ENCODE measurements at places on chromosomes 13 and 19.

DNA sequence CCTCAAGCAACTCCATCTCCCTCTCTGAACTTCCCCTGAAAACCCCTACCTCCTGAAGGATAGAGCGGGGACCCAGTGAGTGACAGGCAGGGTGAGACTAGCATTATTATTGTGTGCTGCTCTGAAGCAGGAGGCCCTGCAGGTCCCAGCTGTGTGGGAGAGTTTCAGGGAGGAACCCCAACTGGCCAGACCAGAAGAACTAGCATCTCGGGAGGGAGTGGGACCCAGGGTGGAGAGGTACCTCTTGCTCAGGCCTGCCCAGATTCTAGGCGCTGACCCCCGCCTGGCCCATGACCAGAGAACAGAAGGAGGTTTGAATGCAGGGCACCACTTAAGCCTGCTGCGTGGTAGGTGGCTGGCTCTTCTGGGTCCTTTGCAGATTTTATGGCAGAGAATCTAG, 5.7 kb upstream of the LYPD3 start:
- no peak for DNase-seq

DNA sequence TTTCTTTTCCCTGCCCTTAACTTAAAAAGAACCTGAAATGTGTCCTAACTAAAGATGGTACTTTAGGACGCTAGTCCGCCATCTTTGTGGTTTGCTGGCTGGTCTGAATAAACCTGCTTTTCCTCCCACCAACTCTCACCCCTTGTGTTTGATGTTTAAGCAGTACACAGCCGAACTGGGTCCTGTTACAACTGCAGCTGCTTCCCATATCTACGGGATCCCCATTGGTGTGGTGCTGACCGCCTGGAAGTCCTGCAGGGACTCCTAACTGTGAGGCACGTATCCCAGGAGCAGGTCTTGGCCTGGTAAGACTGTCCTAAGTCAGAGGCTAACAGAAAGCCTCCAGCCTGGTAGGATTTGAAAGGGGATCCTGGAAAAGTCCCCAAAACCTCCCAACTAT, 40.9 kb upstream of the VSTM2B start:
- no peak for DNase-seq

GRCh38 chr19:39284032-39284431, 12.2 kb upstream of the IFNL1 start:
- DNase-seq, result no peak

DNA sequence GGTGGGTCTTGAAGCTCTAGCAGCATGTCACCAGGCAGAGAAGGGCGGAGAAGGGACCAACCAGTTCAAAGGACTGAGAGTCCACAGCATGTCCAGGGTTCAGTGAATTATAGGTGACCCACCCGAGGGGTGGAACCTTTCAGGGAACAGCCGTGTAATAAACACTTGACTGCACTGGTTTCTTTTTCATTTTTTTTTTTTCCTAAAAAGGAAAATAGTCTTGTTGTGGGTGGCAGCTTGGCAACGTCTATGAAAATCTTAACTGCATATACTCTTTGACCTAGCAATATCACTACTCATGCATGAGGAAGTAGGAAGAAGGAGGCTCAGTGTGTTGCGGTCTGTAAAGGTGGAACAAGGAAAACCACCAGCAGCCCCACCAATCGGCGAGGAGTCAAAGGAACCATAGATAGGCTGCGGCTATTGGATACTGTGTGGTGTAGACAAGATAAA, 13.0 kb upstream of the MYH14 start:
- DNase-seq, result no peak

DNA sequence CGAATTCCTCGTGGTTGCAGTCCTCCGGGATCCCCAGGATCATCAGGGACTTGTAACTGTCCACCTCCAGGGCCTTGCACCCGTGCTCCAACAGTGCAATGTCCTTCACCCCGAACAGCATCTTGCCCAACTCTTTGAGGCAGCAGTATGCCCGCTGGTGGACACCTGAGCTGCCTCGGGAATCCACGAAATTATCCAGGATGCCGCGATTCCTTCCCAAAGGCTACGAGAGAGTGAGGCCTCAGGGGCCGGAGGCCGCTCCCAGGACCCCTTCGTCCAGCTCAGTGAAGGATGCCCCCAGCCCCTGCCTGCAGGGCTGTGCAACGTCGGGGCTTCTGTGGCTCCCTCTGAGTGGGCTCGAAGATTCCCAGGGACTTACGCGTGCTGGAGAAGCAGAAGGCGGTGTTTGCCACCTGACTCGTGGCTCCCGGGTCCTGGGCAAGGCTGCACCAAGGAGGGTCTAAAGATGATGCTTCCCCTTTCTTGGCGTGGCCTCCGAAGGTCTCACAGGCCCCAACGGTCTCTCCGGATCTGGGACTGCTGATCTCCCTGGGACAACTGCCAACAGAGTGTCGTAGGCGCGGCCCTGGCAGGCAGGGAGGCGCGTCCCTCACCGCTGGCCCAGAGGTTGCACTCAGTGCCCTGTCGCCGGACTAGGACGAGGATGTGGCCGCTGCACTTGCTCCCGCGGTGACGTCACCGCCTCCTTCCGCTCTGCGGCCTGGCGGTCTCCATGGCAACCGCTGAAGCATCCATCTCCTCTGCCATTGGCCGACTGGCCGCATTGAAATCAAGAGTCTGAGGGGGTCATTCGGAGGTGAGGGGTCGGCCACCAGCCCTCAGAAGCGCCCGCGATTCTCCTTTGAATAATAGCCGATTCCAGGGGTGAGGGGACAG, at the start of gene PNMA8C:
Gene PNMA8C, minus strand, starts transcription at position 698 of the 897 bp plus-strand sequence. Its CDS starts 577 bp downstream, at position 121.
- no peak for DNase-seq

DNA sequence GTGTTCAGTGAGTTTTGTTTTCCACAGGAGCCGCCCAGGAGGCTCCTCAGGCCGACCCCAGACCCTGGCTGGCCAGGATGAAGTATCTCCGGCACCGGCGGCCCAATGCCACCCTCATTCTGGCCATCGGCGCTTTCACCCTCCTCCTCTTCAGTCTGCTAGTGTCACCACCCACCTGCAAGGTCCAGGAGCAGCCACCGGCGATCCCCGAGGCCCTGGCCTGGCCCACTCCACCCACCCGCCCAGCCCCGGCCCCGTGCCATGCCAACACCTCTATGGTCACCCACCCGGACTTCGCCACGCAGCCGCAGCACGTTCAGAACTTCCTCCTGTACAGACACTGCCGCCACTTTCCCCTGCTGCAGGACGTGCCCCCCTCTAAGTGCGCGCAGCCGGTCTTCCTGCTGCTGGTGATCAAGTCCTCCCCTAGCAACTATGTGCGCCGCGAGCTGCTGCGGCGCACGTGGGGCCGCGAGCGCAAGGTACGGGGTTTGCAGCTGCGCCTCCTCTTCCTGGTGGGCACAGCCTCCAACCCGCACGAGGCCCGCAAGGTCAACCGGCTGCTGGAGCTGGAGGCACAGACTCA, 12.9 kb downstream of the B3GNT3 start:
- DNase-seq, result no peak
